ENCODE measurements at places on chromosomes 13 and 19.

DNA sequence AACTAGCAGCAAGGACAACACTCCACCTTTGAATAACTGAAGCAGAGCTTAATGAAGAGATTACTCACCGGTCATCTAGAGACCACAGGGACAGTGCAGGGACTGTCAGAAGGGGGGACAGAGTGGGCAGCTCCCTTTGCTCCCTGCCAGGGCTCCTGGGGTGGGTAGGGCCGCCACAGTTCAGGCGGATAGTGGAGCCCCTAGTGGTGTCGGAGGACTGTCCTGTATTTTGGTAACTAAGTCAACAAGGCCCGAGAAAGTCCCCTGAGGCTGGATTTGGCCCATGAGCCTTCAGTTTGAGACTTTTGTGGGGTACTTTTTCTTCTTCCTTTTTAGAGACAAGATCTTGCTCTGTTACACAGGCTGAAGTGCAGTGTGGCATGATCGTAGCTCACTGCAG lies 44.6 kb downstream of the GJA3 start:
- DNase-seq, result no peak

DNA sequence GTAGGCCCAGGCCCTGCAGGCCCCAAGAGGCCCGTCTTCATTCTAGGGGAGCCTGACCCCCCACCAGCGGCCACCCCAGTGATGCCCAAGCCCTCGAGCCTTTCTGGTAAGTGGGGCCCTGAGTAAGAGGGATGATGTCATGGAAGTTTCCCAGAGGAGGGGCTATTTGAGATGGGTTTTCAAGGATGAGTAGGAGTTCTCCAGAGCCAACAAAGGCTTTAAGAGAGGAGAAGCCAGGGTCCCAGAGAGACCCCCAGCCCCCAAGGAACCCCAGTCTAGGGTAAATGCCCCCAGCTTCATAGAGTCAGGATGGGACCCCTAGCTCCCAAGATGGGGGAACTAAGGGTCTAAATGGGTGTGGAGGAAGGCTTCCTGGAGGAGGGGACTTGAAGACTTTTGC lies 9.1 kb upstream of the PIK3R2 start:
- DNase-seq, result no peak

- no peak for DNase-seq
These were observed 12.3 kb upstream of the HSPH1 start for GRCh38 chr13:31174018-31174417.

GRCh38 chr13:37403776-37404527 lies 194.6 kb downstream of the POSTN start:
- DNase-seq, result no peak

DNA sequence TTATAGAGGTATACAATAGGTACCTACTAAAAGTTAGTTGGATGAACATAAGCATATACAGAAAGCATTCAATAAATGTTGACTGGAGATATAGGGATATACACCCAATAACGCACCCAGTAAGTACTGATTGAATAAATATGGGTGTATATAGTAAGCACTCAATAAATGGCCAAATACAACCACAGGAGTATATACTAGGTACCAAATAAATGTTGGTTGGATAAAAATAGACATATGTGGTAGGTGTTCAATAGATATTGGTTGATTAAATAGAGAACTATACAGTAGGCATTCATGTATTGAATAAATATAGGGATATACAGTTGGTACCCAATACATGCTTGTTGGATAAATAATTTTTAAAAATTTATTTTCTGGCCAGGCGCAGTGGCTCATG lies 9.4 kb downstream of the ANGPTL8 start:
- no peak for DNase-seq

- DNase-seq, result no peak
These were observed 17.9 kb downstream of the DEDD2 start for GRCh38 chr19:42199440-42200115.

DNA sequence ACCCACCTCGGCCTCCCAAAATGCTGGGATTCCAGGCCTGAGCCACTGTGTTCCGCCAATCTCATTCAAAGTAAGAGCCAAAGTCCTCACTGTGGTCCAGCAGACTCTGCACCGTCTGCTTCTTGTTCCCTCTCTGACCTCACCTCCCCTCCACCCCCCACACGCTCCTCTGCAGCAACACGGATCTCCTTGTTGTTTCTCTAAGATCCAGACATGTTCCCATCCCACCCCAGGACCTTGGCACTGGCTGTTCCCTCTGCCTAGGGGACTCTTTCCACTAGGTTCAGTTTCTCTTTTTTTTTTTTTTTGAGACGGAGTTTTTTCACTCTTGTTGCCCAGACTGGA lies 38.4 kb downstream of the LTBP4 start:
- DNase-seq, result no peak

GRCh38 chr13:104779311-104779993 lies 1713.2 kb upstream of the SLC10A2 start:
- no peak for DNase-seq

GRCh38 chr13:22793598-22794134 lies 387.1 kb upstream of the SGCG start:
- no peak for DNase-seq

- no peak for DNase-seq
These were observed 65.5 kb downstream of the RASA3 start for GRCh38 chr13:114066956-114067355.

DNA sequence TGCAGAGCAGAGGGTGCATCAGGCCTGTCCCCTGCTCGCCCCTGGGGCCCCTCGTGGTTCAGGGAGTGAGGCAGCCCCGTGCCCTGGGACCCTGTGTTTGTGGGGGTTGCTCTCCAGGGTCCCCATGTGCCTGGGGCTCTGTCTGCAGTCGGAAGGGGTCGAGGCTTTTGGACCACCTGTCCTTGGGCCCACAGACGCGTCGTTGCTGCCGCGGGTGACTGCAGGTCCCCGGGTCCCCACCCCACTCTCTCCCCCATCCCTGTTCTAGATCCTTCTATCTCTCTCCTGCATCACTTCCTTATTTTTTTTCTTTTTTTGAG lies 1.9 kb downstream of the PCSK4 start:
- DNase-seq, result no peak

GRCh38 chr13:75458696-75459422 lies 23.1 kb downstream of the TBC1D4 start:
- DNase-seq, result no peak

GRCh38 chr13:49627831-49628652 lies at the start of gene ARL11:
Gene ARL11, plus strand, starts transcription at chr13:49628507. Its CDS starts 1,941 bp downstream, at chr13:49630448.
- no peak for DNase-seq

DNA sequence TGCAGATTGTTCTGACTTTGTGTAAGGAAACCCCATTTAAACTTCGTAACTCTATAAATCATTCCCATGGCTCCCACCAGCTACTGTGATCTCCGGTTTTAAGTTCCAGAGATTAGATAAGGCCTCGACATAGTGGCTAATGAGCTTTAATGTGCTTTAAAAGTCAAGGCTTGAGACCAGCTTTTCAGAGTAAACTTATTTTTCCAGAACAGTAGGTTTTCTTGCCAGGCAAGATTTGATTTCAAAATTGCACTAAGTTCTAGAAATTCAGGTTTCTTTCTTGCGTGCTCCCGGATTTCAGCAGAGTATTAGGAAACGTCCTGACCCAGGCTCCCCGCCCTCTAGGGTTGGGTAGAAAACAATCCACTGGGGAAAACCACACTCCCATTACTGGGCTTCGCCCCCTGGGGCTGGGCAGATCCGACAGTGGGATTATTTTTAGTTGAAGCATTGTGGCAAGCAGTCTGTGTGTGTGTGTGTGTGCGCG lies 43.3 kb downstream of the CRYL1 start:
- no peak for DNase-seq

DNA sequence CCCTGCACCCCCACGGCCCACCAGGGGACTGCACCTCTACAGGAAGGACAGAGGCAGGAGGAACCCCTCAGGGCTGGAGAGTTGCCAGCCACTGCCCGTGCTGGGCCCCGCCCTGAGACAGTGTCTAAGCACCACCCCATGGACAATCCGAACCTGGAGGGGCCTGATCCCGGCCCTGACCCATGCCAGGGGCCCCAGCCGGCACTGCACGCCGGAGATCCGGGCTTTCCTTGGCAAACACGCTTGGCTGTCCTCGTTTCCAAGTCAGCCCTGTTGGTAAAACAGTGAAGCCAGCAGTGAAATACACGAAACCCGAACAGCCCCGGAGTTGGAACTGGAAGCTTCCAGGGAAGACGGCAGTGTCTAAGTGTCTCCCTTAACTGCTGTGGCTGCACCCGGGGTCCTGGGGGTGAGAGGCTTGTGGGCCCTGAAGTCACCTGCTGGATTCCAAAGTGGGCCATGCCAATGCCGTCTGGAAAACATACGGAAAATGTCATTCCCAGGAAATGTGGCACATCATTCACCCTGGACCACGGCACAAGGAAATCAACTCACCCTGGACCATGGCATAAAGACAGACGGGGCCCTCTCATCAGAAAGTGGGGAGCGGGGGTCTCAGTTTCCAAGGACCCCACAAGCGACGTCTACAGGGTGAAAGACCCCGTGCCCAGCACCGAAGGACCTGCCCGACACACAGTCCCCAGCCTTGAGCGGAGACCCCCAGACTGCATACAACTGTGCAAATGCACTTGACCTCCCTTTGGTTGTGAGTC lies 30.9 kb downstream of the RASA3 start:
- DNase-seq, result no peak

GRCh38 chr13:25980255-25980654 lies 71.6 kb downstream of the SHISA2 start:
- no peak for DNase-seq

DNA sequence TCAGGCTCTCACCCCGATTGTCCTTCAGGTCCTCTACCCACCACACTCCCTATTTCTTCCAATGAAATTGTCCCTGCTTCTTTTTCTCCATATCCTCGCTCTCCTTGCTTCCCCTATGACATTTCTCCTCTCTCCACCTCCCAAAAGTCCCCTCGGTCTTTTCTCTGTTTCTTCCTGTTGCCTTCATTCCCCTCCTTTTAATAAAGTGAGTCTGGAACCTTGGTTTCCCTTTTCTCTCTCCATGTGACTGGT lies 676 bp upstream of the ZNF574 start:
- DNase-seq, result no peak

GRCh38 chr19:1065606-1066109 lies 1.3 kb upstream of the ARHGAP45 start:
- no peak for DNase-seq

DNA sequence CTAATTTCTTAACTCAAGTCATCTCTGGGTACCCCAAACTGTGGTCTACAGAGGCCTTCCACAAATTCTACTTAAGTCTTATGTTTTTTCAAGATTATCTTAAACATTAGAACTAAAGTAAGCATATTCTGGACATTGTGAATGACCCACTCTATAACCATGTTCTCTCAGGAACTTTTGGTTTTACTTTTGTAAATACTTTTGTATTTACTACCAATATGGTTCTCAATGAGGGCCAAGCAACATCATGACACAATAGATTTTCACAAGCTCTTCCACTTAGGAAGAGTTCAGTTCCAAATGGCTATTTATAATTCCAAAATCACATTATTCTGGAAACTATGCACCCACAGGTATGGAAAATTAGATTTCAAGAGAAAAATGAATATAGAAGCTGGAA lies 10.8 kb downstream of the DIAPH3 start:
- no peak for DNase-seq

DNA sequence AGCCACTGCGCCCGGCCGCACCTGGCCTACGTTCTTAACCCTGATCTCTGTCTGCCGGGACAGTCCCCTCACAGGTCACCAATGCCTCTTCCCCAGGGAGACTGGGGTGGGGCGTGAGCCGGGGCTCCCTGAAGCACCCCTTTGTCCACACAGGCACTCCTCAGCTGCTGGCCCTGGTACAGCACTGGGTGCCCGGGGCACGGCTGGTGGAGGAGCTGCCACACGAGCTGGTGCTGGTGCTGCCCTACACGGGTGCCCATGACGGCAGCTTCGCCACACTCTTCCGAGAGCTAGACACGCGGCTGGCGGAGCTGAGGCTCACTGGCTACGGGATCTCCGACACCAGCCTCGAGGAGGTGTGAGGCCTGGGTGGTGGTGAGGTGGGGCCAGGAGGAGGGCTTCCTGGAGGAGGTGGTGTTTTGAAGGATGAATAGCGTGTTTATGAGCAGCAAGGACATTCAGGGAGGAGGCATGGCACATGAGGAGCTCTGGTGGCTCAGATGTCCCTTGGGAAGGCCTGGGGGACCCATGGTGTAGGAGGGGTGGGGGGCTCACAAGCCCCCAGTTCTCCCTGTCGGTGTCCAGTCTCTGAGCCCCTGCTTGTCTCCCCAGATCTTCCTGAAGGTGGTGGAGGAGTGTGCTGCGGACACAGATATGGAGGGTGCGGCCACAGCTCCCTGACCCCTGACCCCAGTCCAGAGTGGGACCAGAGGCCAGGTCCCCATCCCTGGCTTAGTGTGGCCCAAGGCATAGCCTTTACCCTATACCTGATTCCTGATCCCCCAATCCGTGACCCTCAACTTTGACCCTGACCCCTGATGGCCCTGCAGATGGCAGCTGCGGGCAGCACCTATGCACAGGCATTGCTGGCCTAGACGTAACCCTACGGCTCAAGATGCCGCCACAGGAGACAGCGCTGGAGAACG lies 13.5 kb upstream of the ARHGAP45 start:
- no peak for DNase-seq

DNA sequence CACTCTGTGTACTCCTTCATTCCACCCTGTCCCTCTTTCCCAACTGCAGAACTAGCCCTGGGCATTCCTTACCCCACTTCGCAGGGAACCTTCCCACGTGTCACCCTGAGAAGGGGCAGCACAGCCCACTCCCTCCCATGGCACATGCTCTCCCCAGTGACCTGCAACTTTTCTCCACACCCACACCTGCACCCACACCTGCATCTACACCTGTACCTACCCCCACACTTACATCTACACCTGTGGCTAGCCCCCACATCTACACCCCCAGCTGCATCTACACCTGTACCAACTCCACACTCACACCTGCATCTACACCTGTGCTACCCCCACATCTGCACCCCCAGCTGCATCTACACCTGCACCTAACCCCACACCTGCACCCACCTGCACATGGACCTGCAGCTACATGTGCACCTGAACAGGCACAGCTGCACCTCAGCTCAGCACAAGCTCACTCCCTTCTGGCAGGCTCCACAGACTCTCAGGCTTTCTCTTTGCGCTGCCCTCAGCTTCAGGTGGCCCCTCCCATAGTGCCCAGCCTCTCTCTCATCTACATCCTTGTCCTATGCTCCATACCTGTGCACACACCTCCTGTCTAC lies 234.1 kb downstream of the TUBA3C start:
- DNase-seq, result no peak

DNA sequence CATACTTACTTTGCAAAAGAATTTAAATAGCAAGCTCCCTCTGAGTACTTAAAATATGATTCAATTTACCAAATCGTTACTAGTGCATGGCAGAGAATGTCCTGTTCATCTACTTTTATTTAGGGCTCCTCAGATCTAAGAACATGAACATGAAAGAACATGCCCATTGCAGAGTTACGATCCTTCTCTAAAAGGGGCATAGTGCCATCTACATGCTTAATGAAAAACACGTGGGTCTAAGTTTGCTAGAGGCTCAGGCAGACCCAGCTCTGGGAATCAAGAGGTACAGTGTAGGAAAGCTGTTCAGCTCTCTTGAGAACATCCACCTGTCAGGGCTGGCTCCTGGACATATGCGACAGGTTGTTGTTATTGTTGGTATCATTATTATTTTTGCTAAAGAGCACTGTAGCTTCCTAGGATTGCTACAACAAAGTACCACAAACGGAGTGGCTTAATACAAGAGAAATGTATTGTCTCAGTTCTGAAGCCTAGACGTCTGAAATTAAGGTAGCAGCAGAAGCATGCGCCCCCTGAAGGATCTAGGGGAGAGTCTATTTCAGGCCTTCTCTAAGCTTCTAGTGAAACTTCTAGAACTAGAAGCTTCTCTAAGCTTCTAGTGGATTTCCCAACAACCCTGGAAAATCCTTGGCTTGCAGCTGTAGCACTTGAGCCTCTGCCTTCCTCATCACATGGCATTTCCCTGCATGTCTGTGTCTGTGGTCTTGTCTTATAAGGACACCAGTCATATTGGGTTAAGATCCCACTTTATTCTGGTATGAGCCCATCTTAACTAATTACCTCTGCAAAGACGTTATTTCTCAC lies 133.9 kb downstream of the DCT start:
- DNase-seq, result no peak

GRCh38 chr13:50222569-50223332 lies 207.5 kb downstream of the KCNRG start:
- DNase-seq, result no peak
